ENCODE measurements at places on chromosomes 5 and 9.
A peak's percentile ranks its signal among the peaks of the same experiment; 100 is the strongest.

GRCh38 chr5:62299600-62299999, 6.4 kb upstream of the KIF2A start:
- ATAC-seq, result no peak

DNA sequence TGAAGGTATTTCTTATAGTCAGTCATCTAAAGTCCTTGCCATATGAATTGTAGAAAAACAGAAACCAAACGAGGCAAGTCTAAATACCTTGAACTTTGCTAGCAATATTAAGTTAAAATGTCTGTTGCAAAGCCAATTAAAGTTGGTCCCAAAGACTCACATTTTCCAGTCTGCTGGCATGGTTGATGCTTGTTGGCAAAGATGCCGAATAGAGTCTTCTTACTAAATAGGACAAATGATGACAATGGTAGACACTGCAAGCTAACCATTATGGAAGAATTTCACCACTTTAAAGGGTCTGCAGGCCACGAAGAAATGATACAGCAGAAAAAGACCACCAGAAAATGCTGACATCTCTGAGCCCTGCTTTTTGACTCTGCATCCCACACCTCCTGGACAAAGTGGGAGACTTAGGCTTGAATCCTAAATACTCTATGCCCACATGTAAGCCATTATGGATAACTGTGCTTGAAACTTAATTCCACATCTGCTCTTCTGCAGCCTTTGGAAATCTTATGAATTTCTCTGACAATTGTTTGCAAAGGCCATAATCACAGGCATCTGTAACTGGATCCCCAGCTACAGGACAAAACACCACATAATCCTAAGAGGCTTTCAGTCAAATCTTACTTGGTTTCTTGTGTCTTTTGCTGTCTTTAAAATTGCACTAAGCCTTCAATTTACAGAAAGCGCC, 61.3 kb downstream of the LHFPL2 start:
- no peak for ATAC-seq

GRCh38 chr5:80956272-80956671, 3.9 kb upstream of the RASGRF2 start:
- no peak for ATAC-seq

- peak; percentile 86 for ATAC-seq
Measured at GRCh38 chr9:78103971-78104433, 72.4 kb upstream of the GNAQ start.

DNA sequence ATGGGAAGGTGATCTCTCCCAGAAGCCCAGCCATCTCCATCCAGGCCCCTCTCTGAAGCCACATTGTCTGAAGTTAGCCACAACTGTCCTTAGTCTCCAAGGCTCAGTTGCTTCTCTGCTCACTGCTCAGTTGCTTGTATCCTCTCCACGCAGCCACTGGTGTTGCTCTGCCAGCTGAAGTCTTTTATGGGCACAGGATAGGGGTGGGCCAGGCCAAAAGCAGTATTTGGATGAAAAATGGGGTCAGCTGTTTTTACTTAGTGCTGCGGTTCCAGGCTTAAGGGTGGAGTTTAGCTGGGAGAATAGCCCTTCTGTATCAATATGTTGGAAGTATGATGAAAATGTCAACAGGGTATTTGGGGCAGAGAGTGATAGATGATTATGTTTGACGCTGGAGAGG, 168.8 kb upstream of the PPP1R2B start:
- ATAC-seq, result no peak

GRCh38 chr5:5326115-5326758, 96.2 kb upstream of the ICE1 start:
- no peak for ATAC-seq

- no peak for ATAC-seq
Measured at GRCh38 chr5:5139336-5139776, 774 bp upstream of the ADAMTS16 start.

GRCh38 chr9:129145841-129146292, 32.2 kb downstream of the IER5L start:
- no peak for ATAC-seq

- ATAC-seq, result no peak
Measured at GRCh38 chr9:34797367-34797766, 87.4 kb upstream of the CCL21 start.

GRCh38 chr5:26034813-26035212, 1003.6 kb downstream of the CDH9 start:
- no peak for ATAC-seq

DNA sequence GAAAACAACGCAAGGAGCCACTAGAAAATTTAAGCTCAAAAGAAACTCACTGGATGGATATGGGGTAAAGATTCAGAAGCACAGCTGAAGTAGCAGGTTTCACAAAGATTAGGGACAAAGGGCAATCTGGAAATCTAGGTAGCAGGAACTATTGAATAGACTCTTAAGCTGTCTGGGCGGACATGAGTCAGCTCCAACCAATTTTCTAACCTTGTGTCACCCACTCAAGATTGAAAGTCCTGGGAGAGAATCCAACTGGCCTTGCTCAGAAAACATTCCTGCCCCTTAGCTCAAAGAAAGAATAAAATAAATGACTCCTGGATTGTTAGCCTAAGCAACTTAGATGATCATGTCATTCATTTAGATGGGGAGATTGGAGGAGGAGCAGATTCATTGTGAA, 69.2 kb downstream of the STK32A start:
- ATAC-seq, result no peak

- ATAC-seq, result no peak
Measured at GRCh38 chr9:130894546-130894945, 2.1 kb downstream of the QRFP start.

DNA sequence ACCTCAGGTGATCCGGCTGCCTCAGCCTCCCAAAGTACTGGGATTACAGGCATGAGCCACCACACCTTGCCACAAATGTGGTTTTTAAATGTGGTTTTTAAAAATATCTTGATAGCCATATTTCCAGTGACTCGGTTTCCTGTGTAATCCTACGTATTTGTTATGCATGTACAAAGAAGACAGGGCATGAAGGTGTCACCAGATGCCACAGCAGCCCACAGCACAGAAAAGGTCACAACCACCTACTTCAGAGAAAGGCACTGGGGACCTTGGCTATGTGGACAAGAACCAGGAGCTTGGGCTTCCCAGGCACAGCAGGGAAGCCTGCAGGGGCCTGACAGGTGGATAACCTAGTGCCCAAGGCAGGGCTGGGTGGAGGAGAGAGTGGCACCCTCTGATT, 38.0 kb downstream of the C9orf50 start:
- no peak for ATAC-seq

DNA sequence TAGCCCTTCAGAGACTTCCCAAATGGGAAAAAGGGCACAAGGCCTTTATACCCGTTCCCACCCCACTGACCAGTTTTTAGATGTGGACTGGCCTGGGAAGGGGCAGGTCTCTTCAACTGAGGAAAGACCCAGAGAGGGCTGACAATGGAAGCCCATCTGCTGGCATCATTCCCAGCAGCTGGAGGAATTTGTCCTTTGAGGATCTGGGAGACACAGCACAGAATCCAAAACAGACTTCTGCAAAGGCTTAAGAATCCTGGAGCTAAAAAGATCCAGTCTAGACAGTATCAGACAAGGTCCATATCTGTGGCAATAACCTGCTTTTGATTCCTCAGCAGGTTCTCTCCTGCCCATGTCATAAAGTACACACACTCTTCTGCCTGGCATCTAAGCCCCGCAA, 329.2 kb downstream of the TMEM167A start:
- ATAC-seq, result peak; percentile 56

GRCh38 chr5:80468131-80468530, 19.8 kb upstream of the FAM151B start:
- ATAC-seq, result no peak

DNA sequence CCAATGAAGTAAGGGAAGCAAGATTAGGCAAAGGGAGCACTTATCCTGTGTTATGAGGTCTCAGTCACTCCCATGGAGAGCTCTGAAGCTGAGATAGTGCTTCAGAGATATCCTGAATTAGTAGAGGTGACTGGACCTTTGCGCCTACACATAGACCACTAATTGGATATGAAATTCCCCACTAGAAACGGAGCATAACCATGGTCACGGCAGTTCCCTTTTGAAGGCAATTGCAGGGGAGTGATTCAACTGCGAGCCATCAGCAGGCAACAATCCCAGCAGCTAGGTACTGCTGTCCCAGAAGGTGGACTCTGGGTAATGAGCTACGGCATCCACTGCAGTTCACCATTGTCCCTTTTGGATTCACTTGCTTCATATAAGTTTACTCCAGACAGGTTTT, 267.7 kb upstream of the RASA1 start:
- no peak for ATAC-seq

DNA sequence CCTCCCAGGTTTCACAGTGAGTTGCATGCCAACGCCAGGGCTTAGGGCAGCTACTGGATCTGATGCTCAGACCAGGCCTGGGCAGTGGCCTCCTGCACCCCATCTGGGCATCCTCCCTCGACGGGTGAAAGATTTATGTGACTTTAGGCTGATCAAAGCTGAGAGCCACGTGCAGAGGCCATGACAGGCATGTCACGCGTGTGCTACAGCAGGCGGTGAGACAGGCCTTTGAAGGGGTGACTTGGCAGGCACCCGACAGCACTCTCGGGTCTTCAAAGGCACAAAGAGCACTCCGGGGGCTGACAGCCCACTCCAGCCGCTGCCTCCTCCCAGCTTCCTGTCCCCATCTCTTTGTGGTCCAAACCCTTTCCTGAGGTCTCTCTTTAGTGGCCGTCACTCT, 66.2 kb downstream of the NTNG2 start:
- ATAC-seq, result no peak

DNA sequence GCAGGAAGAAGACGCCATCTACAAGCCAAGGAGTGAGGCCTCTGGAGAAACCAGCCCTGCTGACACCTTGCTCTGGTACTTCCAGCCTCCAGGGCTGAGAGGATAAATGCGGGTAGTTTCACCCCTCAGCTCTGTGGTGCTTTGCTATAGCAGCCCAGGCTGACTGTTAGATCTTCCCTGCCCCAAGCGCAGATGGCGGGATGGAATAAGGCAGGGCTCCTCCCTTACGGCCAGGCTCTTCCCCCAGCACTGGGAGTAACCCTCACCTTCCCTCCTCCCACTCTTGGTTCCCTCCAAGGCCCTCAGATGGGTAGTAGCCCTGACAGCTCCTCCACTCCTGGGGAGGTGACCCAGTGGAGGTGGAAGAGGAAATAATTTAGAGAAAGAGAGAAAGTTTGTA, 285.1 kb downstream of the GADD45G start:
- ATAC-seq, result no peak

DNA sequence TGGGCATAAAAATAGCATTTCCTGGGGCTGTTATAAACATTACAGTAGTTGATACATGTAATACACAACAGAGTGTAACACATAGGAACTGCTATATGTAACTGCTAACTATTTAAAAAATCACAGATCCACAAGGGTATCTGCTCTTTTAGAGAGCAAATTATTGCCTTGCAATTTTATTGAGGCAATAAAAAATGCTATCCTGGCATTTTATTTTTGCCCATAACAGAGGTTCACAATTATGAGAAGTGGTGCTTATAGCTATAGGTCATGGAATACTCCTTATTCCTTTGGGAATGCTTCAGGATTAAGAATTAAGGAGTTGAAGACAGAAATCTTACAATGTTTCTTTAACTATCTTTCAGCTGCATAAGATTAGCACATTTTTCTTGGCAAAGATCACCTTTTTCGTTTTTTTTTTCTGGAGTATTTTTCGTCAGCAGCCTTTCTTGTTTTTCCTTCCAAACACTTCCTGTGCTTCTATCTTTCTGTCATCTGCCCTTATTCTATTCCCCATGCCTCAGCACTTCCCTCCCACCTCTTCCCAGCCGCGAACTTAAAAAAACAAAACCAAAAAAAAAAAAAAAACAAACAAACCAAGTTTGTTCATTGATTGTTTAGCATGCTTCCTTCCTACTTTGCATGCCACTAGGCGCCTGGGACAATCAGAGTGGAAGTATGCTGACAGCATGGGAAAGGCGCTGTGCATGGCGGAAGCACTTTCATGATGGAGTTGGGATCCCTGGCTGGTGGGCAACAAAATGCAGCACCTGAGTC, 264.2 kb downstream of the MAST4 start:
- ATAC-seq, result no peak

DNA sequence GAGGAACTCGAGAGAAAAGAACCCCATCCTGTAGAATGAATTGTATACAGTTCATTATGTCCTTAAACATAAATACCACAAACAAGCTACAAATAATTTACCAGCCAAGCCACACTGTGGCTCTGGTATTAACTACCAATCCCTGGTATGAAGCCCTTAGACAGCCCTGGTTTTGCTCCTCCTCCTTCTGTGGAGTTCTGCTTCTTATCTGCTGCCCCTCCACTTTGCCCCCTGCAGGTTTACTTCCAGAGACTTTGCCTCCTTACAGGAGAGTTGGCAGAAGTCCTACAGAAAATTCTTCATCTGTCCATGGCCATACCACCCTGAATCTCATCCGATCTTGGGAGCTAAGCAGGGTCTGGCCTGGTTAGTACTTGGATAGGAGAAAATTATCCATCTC, 219.8 kb downstream of the ACTL7B start:
- ATAC-seq, result no peak

DNA sequence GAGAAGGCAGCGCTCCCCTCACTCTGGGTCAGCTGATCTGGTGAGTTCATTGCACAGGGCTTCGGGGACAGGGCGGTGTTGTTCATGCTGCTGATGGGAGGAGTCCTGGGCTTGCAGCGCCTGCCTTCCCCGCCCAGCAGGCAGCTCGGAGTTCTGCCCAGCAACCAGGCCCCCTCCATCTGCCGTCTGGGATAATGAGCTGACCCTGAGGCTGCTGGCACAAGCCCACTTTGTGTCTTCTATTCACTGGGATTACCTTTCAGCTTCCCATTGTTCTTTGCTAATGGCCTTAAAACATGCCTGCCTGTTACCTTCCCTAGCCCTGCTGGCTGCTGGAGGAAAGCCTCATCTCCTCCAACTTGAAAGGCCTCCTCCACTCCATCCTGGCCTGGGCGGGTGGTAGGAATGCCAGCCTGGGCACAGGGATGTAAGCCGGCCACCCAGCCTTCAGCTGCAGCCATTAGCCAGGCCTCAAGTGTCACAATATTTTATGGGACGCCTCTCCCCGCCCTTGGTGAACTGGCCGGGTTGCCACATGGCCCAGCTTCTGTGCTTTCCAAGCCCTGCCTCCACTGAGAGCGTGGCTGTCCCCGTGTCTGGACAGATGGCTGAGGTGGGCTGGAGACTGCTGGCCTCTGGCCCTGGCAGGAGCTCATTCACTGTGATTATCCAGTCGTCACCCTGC, 70.4 kb downstream of the GADD45G start:
- no peak for ATAC-seq

- ATAC-seq, result no peak
Measured at GRCh38 chr5:474840-475661, 32.1 kb downstream of the EXOC3 start.
